ENCODE measurements at places on chromosomes 12 and 14. TPM values are rescaled to one million over a fixed set of nuclear protein-coding genes. Genes with fewer than 3 reads are reported as not detected.
A peak's percentile ranks its signal among the peaks of the same experiment; 100 is the strongest.

GRCh38 chr12:71208053-71208685 lies 50.4 kb upstream of the TSPAN8 start:
- no peak overlapping the region for H3K27ac ChIP-seq
- DNase-seq: no peak
- no peaks in the 10 kb centered on the region for H3K4me1 ChIP-seq
- H3K4me3 ChIP-seq: no peak overlapping the region
- H3K27me3 ChIP-seq: no peaks in the 10 kb centered on the region

The RIMKLB gene
- total RNA-seq: 1.3 TPM

GRCh38 chr12:124566161-124566996 lies 1.0 kb downstream of the NCOR2 start:
- H3K4me3 ChIP-seq: peak overlapping the region; percentile 94
- H3K27ac ChIP-seq: peak overlapping the region; percentile 74
- DNase-seq: peak; percentile 71
- peaks cover 2% of the 10 kb centered on the region for H3K27me3 ChIP-seq
- H3K4me1 ChIP-seq: peaks cover 12% of the 10 kb centered on the region

The FANCM gene
- total RNA-seq: 12.7 TPM

DNA sequence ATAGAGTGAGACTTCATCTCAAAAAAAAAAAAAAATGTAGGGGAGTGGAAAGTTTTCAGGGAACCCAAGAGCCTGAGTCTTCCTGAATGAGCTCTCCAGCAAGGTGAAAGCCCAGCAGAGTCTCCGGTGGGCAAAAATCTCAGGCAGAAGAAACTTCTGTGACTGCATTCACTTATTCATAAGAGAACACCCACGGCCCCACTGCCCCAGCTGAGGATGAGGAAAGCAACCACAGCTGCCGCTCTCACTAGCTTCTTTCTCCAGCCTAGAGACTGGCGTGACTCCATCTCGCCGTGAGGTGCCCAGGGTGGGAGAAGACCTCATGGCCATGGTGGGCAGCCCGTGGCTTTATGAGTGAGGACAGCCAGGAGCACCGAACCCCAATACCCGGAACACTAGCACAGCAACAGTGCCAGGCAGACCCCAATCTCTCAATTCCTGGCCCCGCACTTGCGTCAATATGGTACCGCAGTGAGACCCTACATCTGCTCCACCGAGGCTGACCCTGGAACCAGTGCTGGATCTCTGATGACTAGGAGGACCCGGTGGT lies 29.7 kb upstream of the DYNC1H1 start:
- H3K4me1 ChIP-seq: peaks cover 5% of the 10 kb centered on the region
- DNase-seq: no peak
- H3K4me3 ChIP-seq: no peak overlapping the region
- no peak overlapping the region for H3K27ac ChIP-seq
- no peaks in the 10 kb centered on the region for H3K36me3 ChIP-seq

The GUCY2C gene
- total RNA-seq: not detected

GRCh38 chr12:16796168-16796567 lies 190.2 kb upstream of the LMO3 start:
- no peak for DNase-seq
- no peaks in the 10 kb centered on the region for H3K4me1 ChIP-seq
- H3K36me3 ChIP-seq: no peaks in the 10 kb centered on the region
- H3K4me3 ChIP-seq: no peak overlapping the region
- H3K27ac ChIP-seq: no peak overlapping the region

The SLC10A1 gene
- total RNA-seq: not detected

GRCh38 chr12:112112409-112113133 lies 4.0 kb upstream of the NAA25 start:
- peaks cover 20% of the 10 kb centered on the region for H3K4me1 ChIP-seq
- no peak overlapping the region for H3K27ac ChIP-seq
- no peak for DNase-seq
- H3K4me3 ChIP-seq: no peak overlapping the region
- no peaks in the 10 kb centered on the region for H3K27me3 ChIP-seq

DNA sequence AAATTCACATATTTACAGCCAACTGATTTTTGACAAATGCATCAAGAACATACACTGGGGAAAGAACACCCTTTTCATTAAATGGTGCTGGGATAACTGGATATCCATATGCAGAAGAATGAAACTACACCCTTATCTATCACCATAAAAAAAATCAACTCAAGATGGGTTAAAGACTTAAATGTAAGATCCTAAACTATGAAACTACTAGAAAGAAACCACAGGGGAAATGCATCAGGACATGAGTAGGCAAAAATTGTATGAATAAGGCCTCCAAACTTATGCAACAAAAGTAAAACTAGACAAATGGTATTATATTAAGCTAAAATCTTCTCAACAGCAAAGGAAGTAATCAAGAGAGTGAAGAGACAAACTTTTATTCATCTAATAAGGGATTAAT lies 242.6 kb downstream of the CPNE8 start:
- no peaks in the 10 kb centered on the region for H3K4me1 ChIP-seq
- no peak overlapping the region for H3K4me3 ChIP-seq
- no peak overlapping the region for H3K27ac ChIP-seq
- H3K36me3 ChIP-seq: peaks cover 4% of the 10 kb centered on the region
- DNase-seq: no peak

DNA sequence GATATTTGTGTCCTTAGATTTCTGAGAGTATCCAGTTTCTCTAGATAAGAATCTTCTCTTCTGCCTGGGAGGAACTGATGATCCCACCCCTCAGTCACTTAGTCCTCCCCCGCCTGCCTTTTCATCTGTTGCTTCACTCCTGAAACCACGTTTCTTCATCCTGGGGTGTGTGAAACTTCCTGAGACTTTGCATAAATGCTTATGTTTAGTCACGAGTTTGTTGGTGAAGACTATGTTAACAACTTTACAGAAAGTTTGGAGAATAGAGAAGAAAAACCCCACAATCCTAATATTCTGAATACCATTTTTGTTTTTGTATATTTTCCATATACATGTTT lies 33.2 kb downstream of the MARK3 start:
- peaks cover 22% of the 10 kb centered on the region for H3K4me1 ChIP-seq
- no peak for DNase-seq

DNA sequence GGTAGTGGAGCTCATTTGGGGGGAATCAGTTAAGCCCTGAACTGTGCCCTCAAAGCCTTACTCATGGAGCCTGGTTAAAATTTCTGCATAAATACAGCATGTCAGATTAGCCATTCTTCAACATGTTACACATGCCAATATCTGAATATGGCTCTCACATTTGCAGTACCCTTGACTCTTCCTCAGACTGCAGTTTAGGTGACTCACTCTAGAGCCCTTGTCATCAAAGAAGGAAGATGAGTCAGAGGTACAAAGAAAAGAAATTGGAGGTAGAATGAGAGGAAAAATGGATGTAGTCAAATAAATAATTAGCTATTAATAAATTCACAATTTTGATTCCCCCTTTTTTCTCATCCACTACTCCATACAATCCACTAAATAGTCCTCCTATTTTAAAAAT lies 23.6 kb upstream of the OR4K2 start:
- no peaks in the 10 kb centered on the region for H3K36me3 ChIP-seq
- no peaks in the 10 kb centered on the region for H3K27me3 ChIP-seq
- no peak overlapping the region for H3K4me3 ChIP-seq
- H3K4me1 ChIP-seq: no peaks in the 10 kb centered on the region
- no peak overlapping the region for H3K27ac ChIP-seq
- no peak for DNase-seq

GRCh38 chr14:99262977-99263448 lies 9.0 kb downstream of the BCL11B start:
- H3K4me3 ChIP-seq: peak overlapping the region; percentile 99
- peak overlapping the region; percentile 100 for H3K27ac ChIP-seq
- H3K27me3 ChIP-seq: no peaks in the 10 kb centered on the region
- peak; percentile 34 for DNase-seq

The KRT75 gene
- not detected for total RNA-seq

GRCh38 chr12:51386351-51386750 lies 4.9 kb downstream of the GALNT6 start:
- H3K4me3 ChIP-seq: no peak overlapping the region
- peaks cover 24% of the 10 kb centered on the region for H3K36me3 ChIP-seq
- no peaks in the 10 kb centered on the region for H3K27me3 ChIP-seq
- no peak overlapping the region for H3K27ac ChIP-seq
- H3K4me1 ChIP-seq: peaks cover 61% of the 10 kb centered on the region
- DNase-seq: no peak

The ZFHX2 gene
- 1.5 TPM for total RNA-seq

- no peak overlapping the region for H3K4me3 ChIP-seq
- H3K36me3 ChIP-seq: peaks cover 19% of the 10 kb centered on the region
- H3K27me3 ChIP-seq: no peaks in the 10 kb centered on the region
- DNase-seq: no peak
Observed at GRCh38 chr12:122406701-122407164, 15.7 kb downstream of the CLIP1 start.

DNA sequence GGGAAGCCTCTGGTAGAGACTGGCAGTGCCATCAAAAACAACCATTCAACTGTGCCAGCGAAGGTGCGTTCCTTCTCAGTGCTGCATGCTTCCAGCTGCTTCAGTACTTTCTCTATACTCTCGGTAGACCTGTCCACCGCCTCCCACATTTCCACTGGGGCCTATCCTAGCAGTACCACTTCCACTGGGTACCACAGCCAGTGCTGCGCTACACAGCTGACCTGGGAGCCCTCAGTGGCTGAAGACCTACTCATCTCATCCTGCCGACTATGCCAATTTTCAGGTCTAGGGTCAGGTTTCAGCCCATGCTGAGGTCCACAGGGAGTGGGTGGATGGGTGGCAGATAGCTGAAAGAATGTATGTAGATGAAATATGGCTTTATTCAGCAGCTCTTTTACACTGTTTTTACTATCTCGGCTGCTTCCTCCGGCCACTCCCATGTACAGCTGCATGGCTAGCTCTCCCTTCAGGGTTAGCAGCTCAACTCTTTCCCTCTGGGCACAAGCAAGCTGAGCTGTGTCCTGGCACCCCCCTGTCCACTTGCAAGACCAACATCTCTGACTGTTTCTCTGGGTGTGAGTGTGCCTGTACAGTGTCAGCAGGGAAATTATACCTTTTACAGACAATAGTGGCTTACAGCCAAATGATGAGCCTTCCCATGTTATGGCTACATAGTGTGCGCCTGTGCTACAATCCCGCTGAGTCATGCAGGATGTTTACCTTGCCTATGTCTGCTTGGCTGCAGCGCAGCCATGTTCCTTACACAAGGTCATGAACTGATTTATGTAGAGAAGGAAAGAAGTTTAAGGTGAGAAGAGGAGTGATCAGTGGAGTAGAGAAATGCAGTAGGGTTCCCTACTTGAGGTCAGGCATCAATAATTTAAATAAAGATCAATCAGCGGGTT lies 125.7 kb upstream of the DDHD1 start:
- H3K36me3 ChIP-seq: no peaks in the 10 kb centered on the region
- no peak overlapping the region for H3K4me3 ChIP-seq
- no peak overlapping the region for H3K27ac ChIP-seq
- H3K27me3 ChIP-seq: no peaks in the 10 kb centered on the region
- no peaks in the 10 kb centered on the region for H3K4me1 ChIP-seq

All from activated CD4-positive, alpha-beta memory T cell treated with anti-CD3 and anti-CD28 coated beads, Interleukin-2, amount 10 ng/mL, durations not matched to agents 7 days and 5 days (primary cell).